HFFc6 (cell line): ENCODE measurements at places on chromosomes 7 and 10.

DNA sequence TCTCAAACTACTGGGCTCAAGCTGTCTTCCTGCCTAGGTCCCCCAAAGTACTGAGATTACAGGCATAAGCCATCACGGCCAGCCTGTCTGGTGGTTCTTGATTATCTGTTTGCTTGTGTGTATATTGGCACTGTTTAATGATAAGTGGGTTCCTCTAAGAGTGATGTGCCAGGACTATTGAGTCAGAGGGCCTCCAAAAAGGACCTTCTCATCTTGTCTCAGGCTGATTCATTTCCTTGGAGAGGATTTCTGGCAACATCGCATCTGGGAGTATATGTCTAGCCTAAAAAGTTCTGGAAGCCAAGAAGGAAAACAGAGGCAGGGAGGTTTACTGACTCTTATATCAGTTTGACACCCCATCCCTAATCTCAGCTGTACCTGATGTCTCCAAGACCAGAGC is 27.1 kb upstream of the AKAP9 start:
- DNase-seq = peak; percentile 59

GRCh38 chr10:96753956-96754355 is 33.6 kb upstream of the PIK3AP1 start:
- no peak for DNase-seq

DNA sequence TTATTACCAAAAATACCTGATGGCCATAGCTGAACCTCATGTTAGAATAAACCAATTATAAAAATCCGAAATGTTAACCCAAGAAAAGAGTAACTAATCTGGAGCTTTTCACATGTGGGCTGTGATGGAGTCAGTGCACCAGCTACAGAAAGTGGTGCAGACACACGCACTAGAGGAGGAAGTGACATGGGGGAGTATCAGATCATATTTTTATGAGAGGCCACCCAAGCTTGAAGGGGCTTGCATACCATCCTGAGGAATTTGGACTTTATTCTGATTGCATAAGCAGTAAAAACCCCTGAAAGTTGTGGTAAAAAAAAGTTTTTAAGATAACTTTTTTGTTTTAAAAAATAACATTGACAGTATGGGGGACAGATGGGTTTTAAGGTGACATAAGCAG is 1148.5 kb upstream of the CELF2 start:
- no peak for DNase-seq

DNA sequence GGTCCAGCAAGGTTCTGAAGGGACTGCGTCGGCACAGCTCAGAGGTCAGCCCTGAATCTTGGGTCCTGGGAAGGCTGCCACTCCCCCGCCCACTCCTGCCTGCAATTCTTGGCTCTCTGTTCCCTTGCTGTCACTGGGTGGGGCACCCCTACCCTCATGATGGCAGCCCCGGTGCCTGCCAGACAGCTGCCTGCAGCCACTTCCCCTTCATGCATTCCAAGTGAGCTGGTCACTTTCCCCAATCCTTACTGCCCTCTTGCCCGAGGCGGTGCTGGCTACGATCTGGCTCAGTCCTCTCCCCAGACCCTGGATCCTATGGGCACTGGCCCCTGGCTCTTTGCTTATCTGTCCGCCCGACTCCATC is 14.2 kb downstream of the MYL10 start:
- peak; percentile 32 for DNase-seq

- no peak for DNase-seq
Observed at GRCh38 chr10:70806841-70807240, 8.9 kb upstream of the SGPL1 start.

DNA sequence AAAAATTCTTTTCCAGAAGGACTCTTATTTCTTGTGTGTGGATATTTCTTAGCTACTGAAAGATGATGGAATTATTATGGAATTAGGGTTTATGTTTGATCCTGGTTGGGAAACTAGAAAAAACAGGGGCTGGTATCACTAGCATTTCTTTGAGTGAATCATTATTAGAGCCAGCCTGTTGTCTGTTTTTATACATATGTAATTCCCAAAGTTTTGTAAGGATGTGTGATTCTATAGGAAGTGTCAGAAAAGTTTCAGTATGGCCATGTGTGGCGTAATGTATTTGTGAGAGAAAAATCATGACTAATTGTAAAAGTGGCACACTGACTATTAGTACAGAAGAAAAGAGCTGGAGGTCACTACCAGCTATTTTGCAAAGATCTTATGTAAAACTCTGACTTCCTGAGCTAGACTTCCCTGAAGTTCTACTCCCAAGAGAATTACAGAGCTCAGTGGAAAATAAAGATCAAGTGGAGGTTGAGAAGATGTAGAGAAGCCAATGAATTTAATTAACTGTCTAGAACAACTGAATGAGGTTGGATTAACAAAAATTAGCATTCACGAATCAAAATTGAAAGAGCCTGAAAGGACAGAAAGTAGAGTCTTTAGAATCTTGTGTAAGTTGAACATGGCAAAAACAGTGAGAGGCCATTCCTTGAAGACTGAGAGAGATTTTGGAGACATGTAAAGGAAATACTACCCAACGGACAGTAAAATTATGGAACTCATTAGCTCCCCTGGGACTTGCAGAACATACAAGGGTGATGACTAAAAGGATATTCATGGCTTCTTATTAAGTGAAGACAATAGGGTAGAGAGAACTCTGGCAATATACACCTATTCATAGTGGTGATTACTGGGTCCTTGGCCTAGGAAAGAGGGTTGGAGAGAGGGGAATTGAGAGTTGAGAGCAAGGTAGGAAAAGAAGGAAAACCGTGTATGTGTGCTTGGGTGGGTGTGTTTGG is 12.5 kb downstream of the ZNF365 start:
- DNase-seq = peak; percentile 28

- DNase-seq = no peak
Observed at GRCh38 chr10:120559800-120560199, 102.8 kb downstream of the PLPP4 start.

DNA sequence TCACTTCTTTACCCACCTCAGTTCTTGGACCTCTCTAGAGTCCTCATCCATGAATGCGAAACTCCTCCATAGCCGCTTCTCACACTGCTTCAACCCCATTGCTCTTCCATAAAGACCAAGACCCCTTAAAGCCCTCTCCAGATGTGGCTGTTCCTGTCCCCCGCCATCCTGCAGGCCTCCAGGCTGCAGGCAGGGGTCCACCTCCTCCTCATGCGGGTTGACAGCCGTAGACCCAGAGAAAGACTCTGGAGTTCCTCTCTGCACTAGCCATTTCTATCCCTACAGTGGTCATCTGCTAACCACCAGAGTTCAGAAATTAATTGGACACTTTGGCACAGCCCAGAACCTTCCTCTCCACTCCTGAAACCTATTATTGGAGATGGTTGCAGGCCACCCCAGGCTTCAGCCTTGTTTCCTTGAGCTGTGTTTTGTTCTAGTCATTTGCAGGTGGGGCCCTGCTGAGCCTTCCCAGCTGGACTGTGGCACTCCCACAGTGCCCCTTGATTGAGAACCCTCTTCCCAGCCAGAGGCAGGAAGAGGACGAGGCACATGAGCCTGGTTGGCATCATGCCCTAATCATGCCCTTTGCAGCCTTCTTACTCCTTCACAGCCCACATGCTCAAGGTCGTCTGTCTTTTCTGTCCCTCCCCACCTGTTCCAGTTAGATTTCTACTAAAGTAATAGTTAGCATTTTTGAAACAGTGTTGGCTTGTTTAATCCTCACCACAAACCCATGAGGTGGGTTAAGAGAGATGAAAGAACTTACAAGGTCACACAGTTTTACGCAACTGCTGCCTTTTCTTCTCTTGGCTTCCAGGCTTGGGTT is 23.9 kb downstream of the CUL1 start:
- no peak for DNase-seq

GRCh38 chr10:11180228-11180627 is 162.6 kb downstream of the CELF2 start:
- no peak for DNase-seq

- no peak for DNase-seq
Observed at GRCh38 chr7:127391591-127392181, 822 bp downstream of the ZNF800 start.

GRCh38 chr7:100681491-100682227 is 8.1 kb downstream of the GNB2 start:
- DNase-seq = no peak

- DNase-seq = no peak
Observed at GRCh38 chr7:73570977-73571376, 7.4 kb downstream of the TBL2 start.

DNA sequence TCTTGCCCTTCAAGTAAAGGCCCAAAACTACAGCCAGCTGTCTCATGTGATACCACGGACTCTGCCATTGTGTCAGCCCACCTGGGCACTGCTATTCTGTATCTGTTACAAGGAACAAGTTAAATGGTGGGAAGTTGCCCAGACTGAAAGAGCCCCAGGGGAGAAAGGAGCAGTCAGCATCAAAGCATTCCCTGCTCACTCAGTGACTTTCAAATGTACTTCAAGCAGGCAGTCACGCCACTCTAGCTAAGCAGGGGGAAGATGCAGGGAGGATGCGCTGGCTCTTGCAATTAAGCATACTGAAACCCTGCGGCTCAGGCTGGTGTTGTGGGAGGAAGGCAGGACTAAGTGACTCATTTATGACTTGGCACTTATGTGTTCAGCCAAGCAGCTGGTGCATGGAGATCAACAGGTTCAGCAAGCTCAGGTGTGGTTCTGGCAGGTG is 1249.6 kb downstream of the TYW1 start:
- DNase-seq = no peak

DNA sequence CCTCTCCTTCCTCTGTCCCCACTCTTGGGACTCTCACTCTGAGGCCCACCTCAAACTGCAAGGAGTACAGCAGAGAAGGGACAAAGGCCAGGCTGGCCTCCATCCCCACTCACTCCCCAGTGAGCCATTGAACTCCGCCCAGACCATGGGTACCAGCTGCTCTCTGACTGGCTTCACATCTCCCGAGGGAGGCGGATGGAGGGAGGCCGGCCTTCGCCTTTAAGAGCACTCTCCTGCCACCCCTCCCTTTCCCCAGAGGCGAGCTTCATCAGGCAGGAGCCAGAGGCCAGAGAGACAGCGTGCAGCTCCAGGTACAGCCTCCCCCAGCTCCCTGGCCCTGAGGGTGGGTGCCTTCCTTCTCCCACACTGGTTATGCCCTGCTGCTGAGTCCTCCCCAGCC is 1.8 kb upstream of the LDB3 start:
- DNase-seq = no peak

DNA sequence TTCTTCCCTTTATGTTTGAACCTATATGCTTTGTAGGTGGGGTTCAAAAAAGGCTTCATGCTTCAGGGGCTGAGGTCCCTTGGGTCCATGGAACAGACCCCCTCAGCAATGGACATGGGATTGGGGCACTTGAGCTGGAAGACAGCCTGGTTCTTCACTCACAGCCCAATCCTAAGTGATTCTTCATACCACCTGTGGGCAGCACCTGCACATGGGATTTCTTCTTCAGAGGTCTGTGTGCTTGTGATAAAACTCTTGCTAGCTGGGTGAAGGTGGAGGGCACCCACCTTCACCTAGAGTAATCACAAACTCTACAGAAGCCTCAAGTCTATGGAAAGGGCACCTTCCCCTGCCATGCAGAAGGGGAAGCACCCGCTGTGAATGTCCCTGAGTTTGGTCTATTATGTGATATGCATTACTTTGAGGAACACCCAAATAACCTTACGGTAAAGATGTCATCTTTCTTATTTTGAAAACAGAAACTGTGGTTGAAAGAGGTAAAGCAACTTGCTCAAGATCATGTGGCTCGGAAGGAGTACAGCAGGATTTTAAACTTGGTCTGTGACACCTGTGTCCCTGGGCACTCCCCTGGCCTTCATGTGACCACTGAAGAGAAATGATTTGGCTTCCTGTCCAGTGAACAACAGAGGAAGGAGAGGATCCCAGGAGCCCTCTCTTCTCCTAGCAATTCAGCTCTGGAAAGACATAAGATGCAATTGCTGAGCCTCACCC is 469.5 kb upstream of the ZMIZ1 start:
- DNase-seq = no peak

DNA sequence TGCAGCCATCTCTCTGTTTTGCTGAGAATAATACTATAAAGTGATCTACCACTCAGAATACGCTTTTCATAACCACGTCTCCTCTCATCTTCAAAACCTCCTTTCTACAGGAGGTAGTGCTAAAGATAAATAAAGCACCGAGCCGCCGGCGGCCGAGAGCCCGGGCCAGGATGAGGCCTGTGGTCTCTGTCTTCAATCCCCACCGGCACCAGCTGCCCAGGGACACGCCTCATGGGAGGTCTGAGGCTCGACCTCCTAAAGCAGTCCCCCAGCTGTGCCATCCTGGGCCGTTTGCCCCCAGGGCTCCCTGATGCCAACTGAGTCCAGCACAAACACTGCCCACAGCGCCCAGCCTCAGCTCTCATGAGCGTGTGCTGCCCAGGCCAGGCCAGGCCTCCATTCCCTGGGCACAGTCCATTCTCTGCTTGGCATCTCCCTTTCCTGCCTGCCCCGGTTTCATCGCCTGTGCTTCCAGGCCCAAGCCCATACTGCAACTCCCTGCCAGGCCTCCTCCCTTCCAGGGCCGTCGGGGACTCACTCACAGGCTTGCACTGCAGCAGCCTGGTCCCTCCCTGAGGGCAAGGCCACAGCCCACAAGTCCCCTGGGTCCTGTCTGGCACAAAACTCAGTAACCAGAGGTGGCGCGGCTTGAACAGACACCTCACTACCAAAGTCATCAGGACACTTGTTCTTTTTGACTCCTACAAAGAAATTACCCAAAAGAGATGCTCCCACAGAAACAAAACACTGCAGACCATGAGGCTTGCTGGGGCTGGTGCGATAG is 2.5 kb downstream of the INTS1 start:
- DNase-seq = no peak

DNA sequence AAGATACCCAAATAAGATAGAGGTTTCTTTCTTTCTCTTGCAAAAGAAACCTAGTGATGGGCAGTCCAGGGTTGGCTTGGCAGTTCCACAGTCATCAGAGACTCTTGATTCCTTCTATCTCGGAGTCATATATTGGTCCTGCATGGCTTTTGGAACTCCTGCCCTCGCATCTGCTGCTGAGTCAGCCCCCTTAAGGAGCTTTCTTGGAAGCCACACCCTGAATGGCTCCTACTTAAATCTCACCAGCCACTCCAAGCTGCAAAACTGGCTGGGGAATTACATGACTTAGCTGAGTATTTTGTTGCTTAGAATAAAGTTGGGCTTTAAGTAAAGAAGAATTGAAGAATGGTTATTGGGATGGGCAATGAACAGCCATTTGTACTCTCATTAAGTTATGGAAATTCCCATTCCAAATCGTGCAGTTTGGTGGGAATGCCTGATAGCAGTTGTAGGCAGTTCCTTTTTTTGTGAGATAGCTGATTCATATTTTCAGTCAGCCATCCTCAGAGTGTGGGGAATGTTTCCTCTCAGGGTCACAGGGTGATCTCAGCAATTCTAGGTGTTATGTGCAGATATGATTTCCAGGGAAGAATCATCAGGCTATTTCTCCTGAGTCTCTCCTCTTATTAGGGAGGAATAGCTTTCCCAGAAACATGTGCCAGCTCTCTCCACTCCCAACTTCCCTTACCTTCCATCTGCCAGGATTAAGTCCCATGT is 209.9 kb downstream of the BBS9 start:
- no peak for DNase-seq

DNA sequence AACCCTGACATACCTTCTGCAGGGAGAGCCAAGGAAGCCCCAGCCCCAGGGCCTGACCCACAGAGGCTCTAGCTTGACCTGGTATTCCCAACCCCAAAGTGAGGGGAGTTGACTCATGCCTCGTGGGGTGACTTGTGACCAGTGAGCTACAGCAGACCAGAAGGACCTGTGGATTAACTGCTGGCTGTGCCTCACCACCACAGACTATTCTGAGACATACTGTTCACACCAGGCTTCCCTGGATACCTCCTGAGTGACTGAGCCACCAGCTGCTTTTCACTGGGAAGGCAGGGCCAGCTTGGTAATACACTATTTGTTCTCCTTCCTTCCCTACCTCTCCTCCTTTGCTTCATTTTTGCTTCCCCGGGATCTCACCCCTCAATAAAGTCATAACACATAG is 7.3 kb downstream of the PLXNA4 start:
- DNase-seq = no peak
